ENCODE measurements at places on chromosomes 7 and 10.

DNA sequence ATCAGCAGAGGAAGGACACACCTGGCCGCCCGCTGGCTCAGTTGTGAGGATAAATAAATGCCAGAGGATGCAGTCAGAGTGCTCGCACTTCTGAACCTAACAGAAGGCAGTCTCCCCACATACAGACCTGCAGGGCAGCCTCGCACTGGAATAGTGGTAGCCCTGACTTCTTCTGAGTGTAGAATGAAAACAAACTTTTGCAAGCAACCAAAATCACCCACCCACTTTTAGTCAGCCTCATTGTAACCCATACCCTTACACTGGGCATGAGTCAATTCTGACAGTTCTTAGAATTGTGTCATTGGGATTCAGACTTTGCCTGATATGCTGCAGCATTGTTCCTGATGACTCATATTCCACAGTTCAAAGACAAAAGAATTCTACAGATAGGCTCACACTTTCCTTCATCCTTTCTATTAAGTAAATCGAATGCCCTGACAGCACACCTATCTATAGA, 167.0 kb upstream of the CDK1 start:
- no peak for DNase-seq

DNA sequence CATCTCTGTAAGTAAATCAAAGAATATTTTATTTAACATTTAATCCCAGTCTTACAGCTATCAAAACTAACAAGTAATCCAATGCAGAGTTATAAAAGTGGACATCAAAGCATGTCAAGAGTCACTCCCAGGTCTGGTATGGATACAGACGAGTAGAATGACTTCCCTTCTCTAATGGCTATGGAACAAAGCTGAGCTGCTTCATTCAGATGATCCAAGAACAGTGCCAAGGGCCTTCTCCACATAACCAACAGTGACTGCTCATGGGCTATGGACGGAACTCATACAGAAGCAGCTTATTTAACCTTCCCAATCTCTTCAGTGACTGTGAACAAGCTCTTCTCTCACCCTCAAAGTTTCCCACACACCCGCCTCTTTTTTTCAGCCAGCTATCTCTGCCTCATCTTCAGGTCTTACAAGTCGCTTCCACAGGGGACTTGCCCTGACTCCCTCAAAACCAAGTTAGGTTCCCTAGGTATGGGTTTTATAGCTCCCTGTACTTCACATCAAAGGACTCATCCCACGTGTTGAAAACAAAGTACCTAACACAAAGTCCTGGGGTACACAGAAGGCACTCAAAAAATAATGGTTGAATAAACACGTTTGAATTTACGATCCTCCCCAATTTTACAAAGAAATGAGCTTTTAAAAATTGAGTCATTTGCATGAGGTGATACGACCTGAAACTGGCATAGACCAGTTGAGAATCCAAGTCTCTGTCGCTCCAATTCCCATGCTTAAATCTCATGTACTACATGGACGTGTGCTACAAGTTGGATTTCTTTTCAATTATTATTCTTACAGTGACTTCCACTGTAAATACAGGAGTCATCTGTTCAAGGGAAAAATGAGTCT, 3.1 kb downstream of the USP6NL start:
- DNase-seq = no peak

GRCh38 chr7:108267615-108268014, 137.5 kb upstream of the LAMB4 start:
- DNase-seq = no peak

GRCh38 chr7:5423306-5423975, at the start of gene TNRC18:
Gene TNRC18 (minus strand): TSS chr7:5423834. CDS start chr7:5421246, 2,588 bp downstream.
- DNase-seq = no peak

DNA sequence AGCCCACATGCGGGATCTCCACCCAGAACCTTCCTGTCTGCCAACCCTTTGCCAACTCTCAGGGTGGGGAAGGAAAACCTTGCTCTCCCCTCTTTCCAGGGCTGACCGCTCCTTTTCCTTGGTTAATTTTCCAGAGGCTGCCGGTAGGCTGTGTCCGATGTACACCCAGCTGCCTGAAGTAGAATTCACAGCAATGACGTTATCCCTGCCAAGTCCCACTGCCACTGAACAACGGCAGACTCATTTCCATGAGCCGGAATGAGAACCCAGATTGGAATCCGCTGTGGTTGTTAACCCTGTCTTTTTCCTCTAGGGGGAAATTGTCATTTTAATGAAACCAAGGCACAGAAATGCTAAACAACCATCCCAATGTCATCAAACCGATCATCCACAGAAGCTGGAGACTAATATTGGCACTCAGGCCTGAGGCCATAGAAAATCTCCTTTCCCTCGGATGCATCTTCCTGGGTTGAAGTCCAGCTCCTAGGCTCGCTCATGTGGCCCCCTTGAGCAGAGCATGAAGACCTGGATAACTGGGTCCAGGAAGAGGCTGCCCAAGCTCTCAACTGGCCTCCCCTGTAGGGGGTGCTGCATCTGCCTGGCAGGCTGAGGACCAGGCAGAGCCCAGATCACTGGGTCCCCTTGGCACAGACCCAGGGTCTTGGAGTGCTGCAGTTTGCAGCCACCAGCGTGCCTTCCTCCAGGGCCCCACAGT, 30.4 kb downstream of the KLRG2 start:
- no peak for DNase-seq

DNA sequence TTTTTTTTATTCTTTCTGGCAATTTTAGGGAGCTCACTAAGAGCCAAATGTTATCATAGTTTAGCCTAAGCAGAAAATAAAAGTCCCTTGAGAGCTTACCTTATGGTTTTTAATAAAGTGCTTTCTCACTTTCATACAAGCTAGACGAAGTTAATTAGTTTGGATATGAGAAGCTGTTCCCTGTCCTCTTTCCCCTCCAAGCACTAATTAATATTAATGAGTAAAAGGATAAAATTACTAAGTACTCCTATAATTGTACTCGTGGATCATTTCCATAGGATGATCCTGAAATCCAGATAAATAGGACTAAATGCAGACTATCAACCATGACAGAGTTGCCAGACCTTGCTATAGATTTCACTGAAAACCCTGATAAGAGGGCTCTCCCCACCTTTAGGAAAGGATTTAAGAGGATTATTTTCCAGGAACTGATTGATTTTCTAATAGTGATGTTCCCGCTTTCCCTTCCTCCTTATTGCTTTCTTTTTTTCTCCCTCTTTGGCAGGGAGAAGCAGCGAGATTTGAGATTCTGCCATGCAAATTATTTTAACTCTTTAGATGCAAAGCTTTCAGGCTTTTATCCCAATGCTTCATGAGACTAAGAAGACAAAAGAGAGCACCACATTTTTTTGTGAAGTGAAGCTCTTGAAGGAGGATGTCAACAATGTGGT, 58.3 kb upstream of the HECW1 start:
- DNase-seq = no peak

GRCh38 chr10:93458821-93459257, 23.3 kb downstream of the MYOF start:
- peak; percentile 79 for DNase-seq

GRCh38 chr7:4621396-4621795, 60.7 kb upstream of the FOXK1 start:
- DNase-seq = no peak

DNA sequence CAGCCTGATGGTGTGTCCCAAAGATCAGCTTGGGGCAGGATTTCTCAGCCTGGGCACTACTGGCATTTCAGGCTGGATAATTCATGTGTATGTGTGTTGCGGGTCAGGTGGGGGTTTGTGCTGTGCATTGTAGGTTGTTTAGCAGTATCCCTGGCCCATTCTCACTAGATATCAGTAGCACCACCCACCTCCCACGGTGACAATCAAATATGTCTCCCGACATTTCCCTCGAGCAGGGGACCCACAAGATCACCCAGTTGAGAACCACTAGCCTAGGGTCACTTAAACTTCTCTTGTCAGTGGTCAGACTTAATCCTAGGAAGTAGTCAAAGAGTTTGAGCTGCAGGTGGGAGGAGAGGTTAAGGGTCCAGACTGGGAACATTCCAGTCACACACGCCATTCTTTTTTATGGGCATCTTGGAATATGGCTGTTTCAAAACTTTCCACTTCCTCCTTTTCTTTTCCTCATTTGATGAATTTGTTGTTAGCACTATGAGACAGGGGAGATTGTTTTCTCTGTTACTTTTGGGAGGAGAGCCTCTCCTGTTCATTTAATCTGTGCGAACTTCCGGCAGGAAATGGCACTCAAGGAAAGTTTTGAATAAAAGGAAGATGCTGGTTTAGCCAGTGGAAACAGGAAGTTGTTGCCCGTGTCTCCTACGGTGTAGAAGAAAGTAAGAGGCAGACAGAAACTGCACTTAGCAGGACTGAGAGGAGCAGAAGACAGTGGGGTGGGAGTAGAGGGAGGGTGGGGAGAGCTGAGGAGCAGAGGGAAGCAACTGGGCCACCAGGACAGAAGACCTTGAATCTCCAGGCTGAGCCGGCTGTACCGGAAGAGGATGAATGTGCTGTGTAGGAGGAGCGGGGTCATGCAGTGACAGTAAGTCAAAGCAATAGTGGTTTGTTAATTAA, 17.6 kb upstream of the EXOC6 start:
- no peak for DNase-seq

DNA sequence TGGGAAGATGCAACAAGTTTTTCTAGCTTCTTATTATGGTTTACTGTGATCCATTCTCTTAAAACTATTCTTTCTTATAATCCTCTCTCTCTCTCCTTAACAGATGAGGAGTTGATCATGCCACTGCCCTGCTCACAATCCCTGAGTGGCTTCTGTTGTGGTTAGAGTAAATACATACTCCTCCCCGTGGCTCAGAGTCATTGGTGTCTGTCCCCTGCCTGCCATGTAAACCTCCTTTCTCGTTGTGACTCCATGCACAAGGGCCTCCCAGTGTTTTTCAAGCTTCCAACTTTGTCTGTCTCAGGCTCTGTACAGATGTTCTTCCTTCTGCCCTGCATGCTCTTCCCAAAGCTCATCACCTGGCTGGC, 20.4 kb downstream of the CCNY start:
- no peak for DNase-seq

DNA sequence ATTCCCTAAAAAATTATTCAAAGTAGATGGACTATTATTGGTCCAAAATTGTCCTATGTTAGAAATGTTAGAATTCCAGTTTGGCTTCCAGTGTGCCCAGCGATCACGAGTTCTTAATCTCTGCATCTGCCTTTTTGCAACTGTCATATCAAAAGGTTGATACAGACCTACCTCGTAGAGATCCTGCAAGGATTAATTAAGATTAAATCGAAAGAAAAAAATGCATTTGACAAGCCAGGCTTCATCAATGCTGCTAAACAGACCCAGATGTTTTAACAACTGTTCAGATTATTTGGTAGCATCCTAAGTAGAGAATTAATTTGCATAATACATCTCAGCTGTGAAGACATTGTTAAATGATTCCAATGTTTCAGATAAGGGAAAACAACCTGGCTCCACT, 336.5 kb downstream of the CRPPA start:
- no peak for DNase-seq

GRCh38 chr10:16520900-16521299, 779 bp downstream of the C1QL3 start:
- DNase-seq = peak; percentile 20

DNA sequence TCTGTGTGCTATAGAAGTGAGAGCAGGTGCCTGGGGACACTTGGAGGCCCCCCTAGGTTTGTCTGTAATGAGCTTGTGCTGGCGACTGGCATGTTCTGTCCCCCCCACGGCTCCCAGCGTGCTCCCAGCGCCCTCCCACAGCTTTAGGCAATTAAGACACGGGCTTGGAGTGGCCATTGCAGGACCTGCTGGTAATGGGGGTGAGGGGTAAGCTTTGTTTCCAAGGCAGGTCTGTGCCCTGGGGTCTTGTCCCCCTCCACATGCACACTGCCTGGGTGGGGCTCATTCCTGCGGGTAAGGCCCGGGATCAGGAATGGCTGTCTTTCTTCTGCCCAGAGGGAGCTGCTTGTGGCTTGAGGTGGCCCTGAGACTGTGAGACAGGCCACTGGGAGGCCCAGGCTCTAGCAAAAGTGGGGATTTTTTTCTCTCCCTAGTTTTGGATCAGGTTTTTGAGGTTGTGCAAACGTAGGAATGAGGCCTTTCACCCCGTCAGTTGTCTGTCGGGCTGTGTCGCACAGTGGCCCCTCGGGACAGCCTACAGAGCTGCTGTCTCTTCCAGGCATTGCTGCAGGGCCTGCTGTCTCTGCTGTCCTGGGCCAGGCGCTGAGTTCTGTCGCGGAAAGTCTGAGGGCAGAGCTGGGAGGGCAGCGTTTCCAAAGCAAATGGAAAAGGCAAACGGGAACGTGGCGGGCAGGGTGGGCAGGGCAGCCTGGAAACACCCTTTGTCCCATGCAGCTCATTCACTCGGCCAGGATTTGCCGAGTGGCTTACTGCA, 107.4 kb downstream of the LHPP start:
- DNase-seq = no peak

- DNase-seq = no peak
Observed at GRCh38 chr10:10208196-10208595, 809.5 kb upstream of the CELF2 start.

GRCh38 chr7:77327932-77328628, 88.1 kb downstream of the GSAP start:
- DNase-seq = no peak

- no peak for DNase-seq
Observed at GRCh38 chr10:71429929-71430328, 33.2 kb downstream of the CDH23 start.

DNA sequence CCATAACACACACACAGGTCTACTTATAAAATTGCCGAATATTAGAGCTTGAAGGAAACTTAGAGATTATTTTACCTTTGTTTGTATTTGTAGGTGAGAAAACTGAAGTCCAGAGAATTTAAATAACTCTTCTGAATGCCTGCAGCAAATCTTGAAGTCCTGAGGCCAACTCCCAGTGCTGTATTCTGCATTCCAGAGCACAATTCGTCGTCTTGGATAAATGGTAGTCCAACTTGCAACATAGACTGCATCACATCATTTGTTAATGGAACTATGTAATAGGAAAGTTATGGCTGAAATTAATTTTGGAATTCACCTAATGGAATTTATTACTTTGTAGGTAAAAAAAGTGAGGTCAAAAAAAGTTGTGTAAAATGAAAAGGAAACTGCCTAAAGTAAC, 37.3 kb upstream of the SEMA3D start:
- DNase-seq = no peak

DNA sequence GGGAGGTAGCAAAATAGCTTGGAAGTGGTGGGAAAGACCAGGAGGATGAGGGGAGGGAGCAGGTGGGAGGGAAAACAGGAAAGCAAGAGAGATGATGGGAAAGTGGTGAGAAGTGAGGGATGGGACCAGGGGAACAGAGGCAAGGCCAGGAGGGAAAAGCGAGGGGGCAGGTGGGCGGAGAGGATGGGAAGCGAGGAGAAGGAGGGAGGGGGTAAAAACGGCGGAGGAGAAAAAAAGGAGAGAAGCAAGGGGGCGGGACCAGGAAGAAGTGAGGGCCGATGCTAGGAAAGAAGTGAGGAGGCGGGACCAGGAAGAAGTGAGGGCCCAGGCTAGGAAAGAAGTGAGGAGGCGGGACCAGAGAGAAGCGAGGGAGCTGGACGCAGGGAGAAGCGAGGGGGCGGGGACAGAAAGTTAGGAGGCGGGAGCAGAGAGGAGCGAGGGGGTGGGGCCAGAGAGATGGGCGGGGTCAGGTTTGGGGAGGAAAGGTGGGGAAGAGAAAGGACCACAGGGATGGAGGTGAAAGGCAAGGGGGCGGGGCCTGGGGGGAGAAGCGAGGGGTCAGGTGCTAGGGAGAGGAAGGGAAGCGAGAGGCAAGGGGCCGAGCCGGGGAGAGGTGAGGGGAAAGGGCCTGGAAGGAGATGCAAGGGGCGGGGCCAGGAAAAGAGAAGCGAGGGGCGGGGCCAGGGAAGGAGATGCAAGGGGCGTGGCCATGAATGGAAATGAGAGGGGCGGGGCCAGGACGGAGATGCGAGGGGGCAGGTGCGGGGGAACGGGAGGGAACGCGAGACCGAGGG, 984 bp downstream of the SMURF1 start:
- peak; percentile 84 for DNase-seq

Data from NT2/D1 (cell line).